Activated T-helper 1 cell treated with anti-CD3 and anti-CD28 coated beads, Interleukin-2, amount 50 U/mL, for 16 hours (primary cell): ENCODE measurements at places on chromosomes 6 and 20.

- DNase-seq = no peak
Measured at GRCh38 chr20:14919501-14920081, 582.2 kb upstream of the FLRT3 start.

DNA sequence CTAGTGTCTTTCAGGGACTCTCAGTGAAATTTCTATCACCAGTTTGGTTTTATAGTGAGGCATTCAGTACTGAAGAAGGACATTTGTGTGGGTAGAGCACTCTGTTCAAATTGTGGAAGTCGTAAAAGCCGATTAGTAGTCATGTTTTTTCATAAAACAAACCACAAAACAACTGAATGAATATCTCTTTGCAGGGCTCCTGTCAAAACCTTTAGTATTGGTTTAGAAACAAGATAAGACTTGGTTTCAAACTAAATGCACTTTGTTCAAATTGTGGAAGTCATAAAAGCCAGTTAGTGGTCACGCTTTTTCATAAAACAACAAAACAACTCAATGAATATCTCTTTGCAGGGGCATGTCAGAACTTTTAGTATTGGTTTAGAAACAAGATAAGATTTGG, 23.8 kb downstream of the ADGRF4 start:
- DNase-seq = no peak

DNA sequence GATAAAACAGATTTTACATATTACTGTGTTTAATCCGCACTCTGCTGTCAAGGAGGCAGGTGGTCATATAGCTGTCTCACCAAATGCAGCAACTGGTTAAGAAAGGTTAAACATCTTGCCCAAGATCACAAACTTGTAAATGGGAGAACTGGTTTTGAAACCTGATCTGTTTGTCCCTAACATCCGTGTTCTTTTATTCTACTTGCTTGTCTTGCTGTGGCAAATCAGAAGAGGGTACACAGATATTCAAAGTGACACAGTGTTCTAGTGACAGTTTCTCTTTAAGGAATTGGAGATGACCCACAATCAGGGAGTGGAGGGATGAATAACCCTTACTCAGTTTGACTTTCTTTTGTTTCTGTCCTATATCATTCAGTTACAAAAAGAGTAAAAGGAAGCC, 83.0 kb upstream of the SGK1 start:
- DNase-seq = no peak

- DNase-seq = no peak
Measured at GRCh38 chr6:105370351-105370750, 32.5 kb downstream of the PREP start.

DNA sequence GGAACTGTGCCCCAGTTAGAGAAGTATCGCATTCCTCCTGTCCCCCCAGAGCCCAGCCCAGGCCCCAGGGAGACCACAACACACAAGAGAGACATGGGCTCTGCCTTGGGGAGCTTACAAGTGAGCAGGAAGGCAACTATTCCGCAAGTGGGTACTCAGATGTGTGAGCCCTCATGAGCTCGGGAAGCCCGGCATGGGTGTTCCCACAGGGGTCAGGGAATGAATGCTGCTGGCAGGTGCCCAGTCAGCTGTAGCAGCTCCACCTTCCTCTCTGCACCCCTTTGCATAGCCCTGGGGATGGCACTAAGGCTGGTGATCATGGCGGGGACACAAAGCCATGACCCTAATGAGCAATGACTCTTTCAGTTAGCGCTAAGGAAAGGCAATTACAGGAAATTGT, 194.1 kb downstream of the SYNDIG1 start:
- no peak for DNase-seq

DNA sequence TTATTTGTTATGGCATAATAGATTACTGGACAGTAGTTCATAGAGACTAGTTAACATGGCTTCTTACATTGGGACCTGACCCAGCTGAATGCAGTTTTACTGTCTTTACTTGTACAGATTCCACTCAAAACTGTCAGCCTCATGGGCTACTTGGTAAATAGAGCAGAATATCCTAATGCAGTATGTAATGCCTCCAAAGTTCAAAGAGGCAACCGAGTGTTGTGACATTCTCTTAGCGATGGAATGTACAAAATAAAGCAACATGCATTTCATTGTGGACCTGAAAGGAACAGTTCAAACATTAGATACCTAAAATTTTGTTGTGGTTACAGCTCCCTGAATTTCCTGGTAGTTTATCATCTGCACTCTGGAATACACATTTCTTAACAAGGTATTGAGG, 29.1 kb upstream of the RGS17 start:
- DNase-seq = no peak

DNA sequence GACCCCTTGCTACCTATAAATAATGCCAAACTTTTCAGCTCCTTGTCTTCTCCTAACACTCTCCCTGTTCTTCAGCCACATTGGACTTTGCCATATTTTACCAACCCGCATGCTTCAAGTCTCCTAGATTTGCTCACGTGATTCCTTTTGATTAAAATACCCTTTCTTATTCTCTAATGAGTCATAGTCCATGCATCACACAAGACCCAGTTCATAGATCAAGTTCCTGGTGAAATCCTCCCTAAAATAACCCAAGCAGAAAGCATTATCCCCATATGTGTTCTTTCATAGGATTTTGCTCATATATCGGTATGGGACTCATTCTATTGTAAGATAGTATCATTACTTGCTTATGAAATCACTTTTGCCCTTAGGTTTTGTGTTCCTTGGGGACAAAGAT, 108.9 kb upstream of the STXBP5 start:
- DNase-seq = no peak

- no peak for DNase-seq
Measured at GRCh38 chr20:41072190-41072863, 43.7 kb downstream of the TOP1 start.

DNA sequence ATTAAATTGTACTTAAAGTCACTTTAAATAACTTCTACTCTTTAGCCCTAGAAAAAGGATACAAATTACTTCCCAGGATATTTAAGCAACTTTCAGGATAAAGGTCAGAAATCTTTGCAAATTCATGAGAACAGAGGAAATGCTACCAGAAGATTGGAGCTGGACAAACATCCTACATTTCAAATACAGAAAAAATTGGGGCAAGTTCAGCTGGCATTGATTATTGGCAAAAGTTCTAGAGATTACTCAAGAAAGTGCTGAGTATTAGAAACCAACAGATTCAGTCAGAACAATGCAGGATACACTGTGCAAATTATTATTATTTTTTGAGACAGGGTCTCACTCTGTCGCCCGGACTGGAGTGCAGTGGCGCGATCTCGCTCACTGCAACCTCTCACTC, 6.0 kb downstream of the SLC22A23 start:
- DNase-seq = no peak

DNA sequence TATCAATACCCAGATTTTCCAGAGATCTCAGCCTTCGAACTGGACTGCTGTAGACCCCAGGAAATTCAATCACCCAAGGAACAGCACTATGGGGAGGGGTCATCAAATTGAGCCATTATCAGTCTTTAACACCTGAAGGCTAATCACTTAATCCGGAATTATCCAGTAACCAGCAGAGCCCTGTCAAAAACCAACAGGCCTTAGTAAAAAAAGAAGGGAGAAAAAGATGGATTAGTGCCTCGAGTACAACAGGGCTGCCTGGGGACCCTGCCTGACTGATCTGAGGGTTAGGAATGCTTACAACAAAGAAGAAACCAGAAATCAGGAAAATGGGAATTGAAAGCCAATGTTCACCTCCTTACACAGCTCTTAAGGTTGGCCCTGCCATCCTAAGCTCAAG, 7.6 kb downstream of the RRAGD start:
- DNase-seq = no peak

DNA sequence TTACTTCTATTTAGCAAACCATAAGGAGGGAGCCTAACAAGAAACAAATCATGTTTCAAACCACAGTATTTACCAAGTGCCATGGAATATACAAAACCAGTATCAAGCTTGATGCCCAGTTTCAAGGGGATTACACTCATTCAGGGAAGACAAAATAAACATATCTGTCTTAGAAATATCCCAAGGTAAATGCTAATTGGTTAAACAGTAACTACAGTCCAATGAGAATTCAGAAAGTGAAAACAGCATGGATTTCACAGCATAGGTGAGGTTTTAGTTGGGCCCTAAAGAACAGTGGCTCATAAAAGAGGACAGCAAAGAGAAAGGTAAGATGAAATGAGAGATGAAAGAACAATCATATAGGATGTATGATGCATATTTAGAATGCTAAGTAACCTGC, 110.3 kb downstream of the CHD6 start:
- no peak for DNase-seq

- DNase-seq = no peak
Measured at GRCh38 chr20:53870426-53871315, 199.7 kb downstream of the BCAS1 start.

GRCh38 chr20:46573234-46573633, 22.8 kb upstream of the OCSTAMP start:
- no peak for DNase-seq

DNA sequence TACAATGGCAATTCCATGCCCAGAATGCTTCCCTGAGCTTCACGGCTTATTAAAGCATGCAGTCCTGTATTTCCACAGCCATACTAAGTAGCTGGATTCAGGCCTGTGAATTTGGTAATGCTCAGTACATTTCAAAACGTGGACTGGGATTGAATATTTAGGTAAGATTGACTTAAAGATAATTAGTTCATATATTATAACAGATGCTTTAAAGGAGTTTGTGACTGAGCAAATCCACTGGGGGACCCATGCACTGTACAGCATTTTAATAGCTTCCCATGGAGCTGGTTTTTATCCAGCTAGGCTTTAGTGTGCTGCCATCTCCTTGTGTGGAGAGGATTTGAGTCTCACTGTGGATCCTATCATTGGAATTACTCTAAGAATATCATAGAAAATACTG, 420.9 kb upstream of the FLRT3 start:
- DNase-seq = no peak

DNA sequence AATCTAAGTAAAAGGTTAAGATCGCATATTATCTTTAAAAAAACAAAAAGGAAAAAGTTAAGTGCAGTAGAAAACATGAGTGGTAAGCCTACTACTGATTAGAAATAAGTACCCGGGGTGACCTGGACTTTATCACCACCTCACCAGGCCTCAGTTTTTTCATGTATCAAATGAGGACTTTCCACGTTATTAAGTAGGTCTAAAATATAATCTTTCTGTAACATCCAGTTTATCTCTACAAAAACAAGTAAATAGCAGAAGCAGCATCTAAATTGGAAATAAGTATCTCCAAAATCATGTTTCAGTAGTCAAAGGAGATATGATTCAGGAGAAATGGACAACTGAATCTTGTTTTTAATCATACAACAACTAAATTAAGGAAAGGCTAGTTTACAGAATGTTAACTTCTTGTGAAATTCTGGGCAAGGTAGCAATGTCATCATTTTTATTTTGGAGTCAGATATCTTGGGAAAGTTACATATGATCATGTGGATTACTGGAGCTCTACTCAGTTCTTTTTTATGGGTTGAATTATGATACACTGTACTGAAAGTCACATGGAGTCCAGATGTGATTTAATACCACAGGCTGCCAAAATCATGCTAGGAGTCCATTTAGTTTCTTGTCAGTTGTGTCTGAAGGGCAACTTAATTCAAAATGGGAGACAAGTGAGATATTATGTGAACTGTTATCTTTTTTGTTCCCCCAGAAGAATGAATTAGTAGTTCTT, 114.7 kb upstream of the PRL start:
- no peak for DNase-seq

- no peak for DNase-seq
Measured at GRCh38 chr6:131789219-131789618, 18.6 kb upstream of the ENPP1 start.

DNA sequence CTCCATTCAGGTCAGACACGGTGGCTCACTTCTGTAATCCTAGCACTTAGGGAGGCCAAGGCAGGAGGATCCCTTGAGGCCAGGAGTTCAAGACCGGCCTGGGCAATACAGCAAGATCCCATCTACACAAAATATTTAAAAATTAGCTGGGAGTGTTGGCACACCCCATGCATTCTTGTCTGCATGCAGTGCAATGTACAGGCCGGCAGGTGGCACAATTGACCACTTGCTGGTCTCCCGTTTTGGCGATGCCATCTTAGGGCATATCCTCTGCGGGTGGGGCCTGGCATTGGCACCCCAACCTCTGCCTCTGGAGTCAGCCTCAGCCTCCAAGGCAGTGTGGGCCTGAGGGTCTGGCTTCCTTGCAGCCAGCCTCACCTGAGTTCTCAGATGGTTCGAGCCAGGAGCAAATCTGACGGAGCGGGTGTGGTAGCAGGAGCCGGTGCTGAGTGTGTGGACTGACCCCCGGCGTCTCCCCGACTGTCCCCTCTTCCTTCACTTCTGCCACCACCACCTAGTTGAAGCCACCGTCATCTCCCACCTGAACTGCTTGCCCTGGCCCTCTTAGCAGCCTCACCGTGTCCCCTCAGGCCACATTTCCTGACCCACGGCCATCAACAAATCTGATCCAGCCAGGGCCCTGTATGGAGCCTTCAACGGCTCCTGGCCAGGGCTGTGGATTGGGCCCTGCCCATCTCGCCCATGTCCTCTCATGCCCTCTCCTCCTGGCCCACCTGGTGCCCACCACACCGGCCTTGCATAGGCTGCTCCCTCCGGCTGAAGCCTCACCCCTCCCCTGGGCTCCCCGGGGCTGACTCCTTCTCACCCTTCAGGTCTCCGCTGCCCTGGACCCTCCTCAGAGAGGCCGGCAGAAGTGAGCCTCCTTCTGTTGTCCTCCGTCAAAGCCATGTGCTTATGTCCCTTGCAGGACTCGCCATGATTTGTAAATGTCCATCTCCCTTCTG, 44.0 kb downstream of the EFCAB8 start:
- peak; percentile 38 for DNase-seq

- no peak for DNase-seq
Measured at GRCh38 chr20:3645309-3646066, 17.7 kb downstream of the GFRA4 start.

DNA sequence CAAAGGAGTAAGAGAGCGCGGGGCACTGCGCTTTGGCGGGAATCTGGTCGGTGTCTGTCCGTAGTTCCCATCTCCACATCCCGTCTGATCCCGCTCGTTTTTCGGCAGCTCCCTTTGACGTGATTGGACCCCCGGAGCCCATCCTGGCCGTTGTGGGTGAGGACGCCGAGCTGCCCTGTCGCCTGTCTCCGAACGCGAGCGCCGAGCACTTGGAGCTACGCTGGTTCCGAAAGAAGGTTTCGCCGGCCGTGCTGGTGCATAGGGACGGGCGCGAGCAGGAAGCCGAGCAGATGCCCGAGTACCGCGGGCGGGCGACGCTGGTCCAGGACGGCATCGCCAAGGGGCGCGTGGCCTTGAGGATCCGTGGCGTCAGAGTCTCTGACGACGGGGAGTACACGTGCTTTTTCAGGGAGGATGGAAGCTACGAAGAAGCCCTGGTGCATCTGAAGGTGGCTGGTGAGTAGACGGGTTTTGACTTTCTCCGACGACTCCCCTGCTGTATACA, 1.4 kb downstream of the BTN1A1 start:
- DNase-seq = peak; percentile 4

- DNase-seq = no peak
Measured at GRCh38 chr20:25273541-25274358, 25.9 kb downstream of the PYGB start.
